ENCODE measurements at places on chromosomes 3 and 15. TPM values are rescaled to one million over a fixed set of nuclear protein-coding genes. Genes with fewer than 3 reads are reported as not detected.

DNA sequence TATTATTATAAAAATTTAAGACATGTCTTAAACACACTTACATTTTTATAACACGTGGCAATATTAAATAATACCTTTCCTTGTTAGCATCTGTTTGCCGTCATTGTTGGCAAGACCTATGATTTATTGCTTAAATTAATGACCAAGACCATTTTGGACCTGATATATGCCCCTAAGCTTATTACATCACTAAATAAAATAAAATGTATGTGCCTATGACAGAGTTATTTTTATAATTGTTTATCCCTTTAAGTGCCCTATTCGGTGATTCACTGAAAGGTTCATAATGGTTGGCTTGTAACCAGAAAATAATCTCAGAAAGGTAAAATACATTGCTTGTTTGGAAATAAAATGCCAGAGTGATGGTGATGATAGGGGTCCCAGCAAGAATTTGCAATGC, 17.5 kb downstream of the CDIN1 start:
- no peak for DNase-seq

DNA sequence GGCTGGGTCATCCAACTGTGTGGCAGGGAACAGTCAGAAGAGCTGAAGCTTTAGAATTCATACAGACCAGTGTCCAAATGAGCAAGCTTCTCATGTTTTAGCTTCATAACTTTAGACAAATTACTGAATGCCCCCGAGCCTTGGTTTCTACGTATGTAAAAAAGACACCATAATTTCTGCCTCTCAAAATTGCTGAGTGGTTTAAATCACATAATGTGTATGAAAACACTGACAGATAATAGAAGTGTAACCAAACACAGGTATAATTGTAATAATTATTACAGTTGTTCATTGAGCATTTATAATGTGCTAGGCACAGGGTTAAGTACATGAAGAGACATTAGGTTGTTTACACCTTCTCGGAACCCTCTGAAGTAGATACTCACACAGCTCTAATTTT, 207.2 kb downstream of the IGSF11 start:
- no peak for DNase-seq

The P2RY14 gene
- total RNA-seq: 0.49 TPM

- DNase-seq: no peak
Measured at GRCh38 chr3:73326396-73326795, 264.9 kb downstream of the EBLN2 start.

- no peak for DNase-seq
Measured at GRCh38 chr3:171865191-171865865, 22.2 kb downstream of the TMEM212 start.

- no peak for DNase-seq
Measured at GRCh38 chr15:49842031-49842730, 221.3 kb downstream of the DTWD1 start.

DNA sequence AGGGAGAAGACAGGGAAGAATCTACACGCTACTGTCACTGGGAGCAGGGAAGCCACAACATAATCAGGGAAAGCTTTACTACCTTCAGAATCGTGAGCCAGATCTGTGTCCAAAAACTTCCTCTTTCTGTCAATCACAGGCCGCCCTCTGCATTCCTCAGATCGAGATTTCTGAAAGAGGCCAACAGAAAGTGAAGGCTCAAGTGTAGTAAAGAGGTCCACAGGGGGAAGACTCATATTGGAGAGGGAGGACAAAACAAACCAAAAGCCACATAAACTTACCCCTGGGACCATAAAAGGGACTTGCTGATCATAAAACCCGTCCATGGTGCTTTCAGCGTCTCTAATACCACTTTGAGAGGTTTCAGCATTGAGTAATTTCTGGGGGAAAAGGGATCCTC, 3.3 kb downstream of the ETV5 start:
- no peak for DNase-seq

Data from vagina (tissue), 2 donors.